ENCODE measurements at places on chromosomes 12 and 14.

GRCh38 chr14:29584992-29585391 lies 342.7 kb downstream of the PRKD1 start:
- DNase-seq, result no peak

DNA sequence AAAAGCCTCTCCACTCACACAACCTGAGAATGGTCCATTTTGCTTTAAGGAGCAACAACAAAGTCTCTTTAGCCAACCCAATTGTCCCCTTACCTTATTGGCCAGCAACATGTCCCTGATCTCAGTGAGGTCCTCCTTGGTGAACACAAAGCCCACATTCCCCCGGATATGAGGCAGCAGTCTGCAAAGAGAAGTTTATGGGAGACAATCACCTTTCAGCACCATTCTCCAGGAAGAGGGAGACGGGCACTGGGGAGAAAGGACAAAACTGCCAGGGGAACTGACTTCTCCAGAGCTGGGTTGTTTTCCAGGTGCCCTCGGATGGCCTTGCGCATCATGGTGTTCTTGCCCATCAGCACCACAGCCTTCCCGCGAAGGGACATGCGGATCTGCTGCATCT lies 1.9 kb downstream of the RPLP0 start:
- DNase-seq, result no peak

DNA sequence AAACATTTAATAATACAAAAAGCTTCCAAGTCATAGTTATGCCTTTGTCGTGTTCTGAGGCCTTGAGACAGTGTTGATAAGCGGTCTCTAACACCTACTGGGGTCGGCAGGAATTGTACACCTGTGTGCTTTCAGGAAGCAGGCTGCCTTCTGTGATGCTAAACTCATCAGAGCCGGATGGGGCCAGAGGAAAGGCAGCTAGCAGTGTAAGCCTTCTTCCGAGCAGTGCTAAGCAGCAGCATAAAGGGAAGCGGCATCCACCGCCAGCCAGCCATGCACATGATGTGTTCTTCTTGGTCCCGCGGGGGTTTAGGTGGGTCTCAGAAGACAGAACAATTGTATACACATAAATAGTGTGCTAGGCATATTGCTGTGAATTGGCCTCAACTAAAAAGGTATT lies 159.3 kb downstream of the SLC15A4 start:
- DNase-seq, result no peak

GRCh38 chr14:76118594-76118993 lies 33.1 kb upstream of the GPATCH2L start:
- no peak for DNase-seq

- no peak for DNase-seq
Observed at GRCh38 chr14:55062517-55063351, 11.3 kb downstream of the MAPK1IP1L start.

DNA sequence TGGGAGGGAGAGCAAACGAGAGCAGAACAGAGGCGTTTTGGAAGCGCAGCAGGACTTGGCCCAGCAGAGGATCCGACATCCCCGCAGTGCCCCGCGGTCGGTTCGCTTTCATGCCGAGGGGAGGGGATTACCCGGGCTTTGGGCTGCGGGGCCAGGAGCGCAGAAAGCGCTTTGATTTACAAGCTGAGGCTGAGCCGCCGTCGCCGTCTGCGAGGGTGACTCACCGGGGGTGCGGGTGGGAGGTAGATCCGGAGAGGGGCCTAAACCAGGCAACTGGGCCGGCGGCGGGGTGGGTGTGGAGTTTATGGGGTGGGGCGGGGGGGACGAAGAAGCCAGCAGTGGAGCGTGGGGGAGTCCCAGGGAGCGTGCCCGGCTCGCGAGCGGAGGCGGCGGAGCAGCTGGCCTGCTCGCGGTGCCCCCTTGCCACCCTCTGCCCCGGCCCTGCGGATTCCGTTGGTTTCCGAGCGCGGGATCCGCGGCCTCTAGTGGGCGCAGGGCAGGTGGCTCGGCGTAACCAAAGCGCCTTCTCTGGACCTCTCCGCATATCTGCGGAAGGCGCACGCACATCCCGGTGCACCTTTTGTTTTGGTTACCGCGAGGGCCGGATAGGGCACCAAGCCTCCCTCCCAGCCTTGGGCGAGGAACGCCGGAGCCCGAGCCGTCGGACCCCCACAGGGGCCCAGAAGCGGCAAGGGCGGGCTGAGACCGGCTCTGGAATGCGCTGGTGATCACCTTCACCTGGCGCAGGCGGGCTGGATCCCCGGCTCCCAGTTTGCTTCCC lies 2.6 kb downstream of the SIX4 start:
- no peak for DNase-seq

DNA sequence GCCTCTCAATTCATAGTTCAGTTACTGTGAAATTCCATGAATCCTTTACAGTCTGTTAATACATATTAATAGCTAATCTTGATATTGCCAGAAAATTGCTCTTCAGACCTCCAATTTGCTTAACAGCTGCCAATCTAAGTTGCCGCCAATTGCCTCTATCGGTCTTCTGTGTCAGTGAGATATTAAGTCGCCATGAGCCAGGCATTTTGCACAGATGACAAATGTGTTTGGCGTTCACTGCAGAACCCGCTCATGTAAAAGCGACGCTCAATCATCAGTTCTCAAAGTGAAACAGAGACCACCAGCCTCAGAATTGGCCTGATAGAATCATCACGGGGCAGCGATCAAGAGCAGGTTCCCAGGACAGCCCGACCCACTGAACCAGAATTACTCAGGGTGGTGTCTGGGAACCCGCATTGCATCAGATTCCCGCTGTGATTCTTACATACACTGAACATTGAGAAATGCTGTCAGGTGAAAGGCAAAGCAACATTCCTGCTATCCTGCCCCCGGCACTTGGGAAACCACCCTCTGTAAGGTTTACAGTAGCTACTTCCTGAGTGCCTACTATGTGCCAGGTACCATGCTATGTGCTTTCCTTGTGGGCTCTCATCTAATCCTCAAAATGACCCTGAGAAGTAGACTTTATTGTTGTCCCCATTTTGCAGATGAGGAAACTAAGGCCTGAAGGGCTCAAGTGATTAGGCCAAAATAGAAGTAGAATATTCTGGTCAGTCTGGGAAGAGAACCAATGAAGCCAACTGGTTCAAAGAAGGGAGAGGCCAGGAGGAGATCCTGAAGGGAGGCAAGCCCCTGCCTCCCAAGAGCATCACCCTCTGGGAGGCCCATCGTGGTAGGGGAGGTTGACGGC lies 216.4 kb downstream of the SLC41A2 start:
- DNase-seq, result no peak

DNA sequence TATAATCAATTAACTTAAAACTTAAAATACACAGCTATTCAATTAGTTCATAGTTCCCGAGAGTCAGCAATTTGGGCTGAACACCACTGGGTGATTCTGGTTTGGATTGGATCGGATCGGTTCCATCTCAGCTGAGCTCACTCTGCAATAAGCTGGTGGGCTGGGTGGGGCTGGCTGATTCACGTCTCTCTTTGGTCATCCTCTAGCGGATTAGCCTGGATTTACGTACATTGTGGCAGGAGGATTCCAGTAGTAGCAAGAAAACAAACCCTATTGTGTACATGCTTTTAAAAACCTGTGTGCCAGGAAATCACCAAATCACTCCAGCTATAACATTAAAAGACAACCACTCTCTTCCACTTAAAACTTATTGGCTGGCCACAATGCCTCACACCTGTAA lies 3.2 kb upstream of the CLEC4C start:
- DNase-seq, result no peak

DNA sequence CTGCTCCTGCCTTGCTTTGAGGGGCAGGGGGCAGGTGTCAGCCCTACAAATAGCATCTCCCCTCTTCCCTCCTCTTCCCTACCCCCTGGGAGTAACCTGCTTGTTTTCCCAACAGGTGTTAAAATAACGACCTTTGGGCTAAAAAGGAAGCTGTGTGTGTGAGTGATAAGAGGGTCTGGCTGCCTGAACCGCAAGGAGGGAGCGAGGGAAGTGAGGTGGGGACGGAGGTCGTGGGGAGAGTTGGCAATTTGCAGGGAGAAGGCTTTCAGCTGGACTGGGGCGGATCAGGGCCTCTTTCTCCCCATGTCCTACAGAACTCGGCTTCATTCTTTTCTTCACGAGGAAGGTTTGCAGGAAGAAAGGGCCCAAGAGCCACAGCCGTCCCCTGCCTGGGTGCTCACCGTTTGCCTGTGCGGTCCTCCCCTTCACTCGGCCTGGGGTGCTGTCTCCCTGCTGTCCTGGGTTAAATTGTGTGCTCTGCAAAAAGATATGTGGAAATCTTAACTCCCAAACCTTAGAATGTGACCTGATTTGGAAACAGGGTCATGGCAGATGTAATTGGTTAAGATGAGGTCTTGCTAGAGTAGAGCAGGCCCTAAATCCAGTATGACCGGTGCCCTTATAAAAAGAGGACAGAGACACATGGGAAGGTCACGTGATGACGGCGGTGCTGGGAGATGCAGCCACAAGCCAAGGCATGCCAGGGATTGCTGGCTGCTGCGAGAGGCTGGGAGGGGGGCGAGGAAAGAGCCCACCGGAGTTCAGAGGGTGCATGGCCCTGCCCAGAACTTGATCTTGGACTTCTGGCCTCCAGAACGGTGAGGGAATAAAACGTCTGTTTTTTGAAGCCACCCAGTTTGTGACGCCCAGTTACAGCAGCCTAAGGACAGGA lies 38.7 kb upstream of the NCOR2 start:
- DNase-seq, result no peak

DNA sequence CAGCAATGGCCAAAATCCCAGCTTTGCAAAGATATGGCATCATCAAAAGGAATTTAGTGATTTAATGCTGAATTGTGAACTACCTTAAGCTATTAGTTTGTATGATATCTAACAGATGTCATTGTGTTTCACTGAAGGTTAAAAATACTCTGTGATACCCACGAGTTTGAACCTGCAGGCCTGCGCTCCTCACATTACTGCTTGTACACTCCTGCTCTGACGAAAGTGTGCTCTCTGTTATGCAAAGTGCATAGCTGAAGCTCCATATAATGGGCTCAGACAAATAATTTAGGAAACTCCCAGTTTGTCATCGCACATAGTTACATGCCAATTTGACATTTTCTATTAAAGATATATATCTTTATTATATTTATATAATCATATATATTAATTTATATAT lies 52.2 kb downstream of the SPPL3 start:
- no peak for DNase-seq

GRCh38 chr14:56817396-56817921 lies 7.2 kb upstream of the OTX2 start:
- no peak for DNase-seq

- no peak for DNase-seq
Observed at GRCh38 chr14:92731622-92732115, 16.8 kb downstream of the LGMN start.

- no peak for DNase-seq
Observed at GRCh38 chr14:78141590-78141989, 28.6 kb upstream of the NRXN3 start.

- no peak for DNase-seq
Observed at GRCh38 chr12:17802657-17803641, 287.0 kb downstream of the RERGL start.

DNA sequence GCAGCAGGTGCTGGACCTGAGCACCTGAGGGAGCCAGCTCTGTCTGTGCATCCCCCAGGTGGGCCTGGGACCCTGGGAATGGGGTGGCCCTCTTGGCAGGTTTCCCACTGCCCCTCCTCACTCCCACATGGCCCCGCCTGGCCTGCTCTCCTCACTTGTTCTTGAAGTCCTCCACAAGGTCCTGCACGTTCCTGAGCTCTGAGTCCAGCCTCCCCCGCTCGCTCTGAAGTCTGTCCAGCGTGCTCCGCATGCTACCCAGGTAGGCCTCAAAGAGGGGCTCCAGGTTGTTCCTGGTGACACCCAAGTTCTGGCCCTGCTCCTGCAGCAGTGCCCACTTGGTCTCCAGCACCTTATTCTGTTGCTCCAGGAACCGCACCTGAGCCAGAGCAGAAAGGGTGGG lies 2.9 kb downstream of the KRT79 start:
- no peak for DNase-seq

DNA sequence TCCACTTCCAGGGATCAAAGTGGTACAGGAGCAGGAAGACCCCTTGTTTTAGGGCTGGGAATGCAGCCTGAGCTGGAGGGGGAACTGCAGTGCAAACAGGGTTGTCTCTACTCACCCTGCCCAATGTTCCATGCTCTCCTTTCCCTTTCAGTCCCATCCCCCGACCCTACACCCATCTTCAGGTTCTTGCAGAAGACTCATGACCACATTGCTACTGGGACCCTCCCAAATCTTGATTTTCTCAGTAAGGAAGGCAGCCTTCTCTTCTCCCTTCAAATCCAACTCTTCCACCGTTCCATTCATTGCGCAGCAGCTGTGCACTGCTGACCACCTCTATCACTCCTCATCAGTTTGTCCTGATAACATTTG lies 1.9 kb downstream of the SERPINA11 start:
- DNase-seq, result no peak

DNA sequence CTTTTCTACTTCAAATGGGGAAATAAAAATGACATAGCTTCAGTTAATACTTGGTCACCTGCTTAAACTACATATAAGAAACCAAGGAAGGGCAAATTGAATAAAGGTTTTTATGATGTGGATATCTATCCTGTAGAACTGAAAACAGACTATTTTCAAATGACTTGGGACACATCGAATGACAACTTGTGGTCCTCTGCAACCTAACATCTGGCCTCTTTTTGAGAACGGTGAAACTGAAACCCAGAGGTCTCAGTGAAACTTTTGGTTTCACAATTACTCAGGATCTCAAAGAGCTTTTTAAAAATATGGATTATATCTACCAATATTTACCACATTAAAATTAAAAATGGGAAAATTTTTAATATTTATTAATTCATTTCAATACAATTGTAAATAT lies 65.2 kb downstream of the PPP2R5E start:
- peak; percentile 40 for DNase-seq

GRCh38 chr12:104336115-104336514 lies 32.6 kb downstream of the EID3 start:
- no peak for DNase-seq

DNA sequence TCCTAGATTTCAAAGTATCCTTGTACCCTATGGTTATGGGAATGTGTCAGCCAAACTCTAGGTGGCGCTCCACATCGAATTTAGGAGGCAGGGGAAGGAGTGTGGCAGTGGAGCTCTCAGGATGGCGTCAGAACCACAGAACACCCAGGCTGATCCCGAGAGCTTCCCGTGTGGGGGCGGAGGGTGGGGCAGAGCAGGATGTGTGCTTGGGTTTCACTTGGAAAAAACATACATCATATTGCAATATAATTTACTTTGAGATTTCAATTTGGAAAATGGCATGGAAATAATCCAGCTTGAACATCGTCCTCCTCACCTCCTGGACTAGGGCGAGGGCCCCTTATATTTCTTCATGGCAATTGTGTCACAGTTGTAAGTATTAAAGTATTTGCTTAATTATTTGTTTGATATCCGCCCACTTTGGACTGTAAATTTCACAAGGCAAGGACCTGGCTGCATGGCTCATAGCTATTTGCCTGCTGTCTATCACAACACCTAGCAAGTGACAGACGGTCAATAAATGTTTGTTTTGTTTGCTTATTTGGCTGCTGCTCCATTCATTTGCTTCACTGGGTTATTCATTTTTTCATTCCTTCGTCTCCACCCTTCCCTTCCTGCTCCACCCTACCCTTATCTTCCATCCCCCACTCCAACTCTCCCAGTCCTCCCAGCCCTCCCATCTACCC lies 221.5 kb upstream of the HMGA2 start:
- no peak for DNase-seq

Data from GM18507 (cell line).